Stimulated activated CD4-positive, alpha-beta T cell treated with anti-CD3 and anti-CD28 coated beads, TNF-alpha, amount 100 ng/mL, for 1 hour (primary cell): ENCODE measurements at places on chromosomes 16 and 17.

DNA sequence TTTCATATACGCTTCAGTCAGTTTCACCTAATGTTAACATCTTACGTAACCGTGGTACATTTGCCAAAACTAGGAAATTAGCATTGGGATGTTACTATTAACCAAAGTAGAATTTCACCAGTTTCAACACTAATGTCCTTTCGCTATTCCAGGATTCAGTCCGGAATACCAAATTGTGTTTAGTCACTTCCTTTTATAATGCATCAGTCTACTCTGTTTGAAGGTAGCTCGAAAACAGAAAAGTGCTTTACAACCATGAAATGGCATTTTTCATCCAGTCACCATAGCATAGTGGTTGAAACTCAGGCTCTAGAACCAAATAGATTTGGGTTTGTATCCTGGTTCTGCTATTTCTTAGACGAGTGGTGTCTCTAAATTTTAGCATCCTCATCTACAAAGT lies 29.4 kb downstream of the AP2B1 start:
- no peak for DNase-seq

- no peak for DNase-seq
These were observed 17.5 kb upstream of the WFIKKN2 start for GRCh38 chr17:50817838-50818237.

GRCh38 chr16:66924527-66925321 lies 611 bp downstream of the RRAD start:
- no peak for DNase-seq

DNA sequence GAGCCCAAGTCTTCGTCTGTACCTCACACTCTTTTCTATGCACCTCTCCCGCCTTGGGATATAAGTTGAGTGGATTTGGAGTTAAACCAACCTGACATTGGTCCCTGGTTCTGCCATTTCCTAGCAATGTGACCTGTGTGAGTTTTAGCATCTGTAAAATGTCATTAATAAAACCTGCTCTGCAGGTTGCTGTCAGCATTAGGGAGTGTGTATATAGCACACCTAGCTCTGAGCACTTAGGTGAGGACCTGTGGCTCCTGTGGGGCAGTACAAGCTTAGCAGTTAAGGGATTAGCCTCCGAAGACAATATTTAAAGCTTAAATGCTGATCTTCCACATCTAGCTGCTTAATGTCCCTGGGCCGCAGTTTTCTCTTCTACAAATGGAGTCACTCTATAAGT lies 248.0 kb downstream of the TMEM114 start:
- no peak for DNase-seq

- DNase-seq, result no peak
These were observed 18.5 kb downstream of the ENPP7 start for GRCh38 chr17:79749156-79749815.

DNA sequence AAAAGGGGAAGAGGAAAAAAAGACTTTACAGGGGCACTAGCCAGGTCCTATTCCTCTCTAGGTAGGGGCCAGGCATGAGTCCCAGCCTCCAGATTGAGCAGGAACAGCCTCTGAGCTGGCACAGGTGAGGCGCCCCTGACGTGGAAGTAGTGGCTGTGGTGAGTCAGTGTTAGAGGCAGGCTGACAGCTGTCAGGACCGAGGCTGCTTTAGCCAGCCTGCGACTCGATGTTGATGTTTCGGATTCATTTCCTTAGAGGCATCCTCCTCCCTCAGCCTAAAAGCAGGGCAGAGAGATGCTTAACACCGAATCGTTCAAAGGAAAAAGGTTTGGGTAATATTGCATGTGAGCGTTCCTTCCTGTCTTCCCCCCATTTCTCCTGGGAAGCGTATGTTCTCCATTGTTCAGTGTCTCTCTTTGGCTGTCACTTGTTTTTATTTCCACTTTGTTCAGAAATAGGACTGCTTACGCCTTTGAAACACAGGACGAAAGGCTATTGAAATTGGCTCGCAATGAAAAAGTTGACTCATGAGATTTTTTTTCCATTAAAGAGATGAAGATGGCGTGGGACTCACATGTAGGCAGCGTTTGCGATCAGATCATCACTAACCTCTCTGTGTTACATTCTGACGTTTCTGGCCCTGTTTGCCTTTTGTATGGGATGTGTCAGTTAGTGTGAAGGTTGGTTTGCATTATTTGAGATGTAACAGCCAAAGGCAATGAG lies 1.3 kb downstream of the KIAA0513 start:
- DNase-seq, result peak; percentile 50

GRCh38 chr16:84041881-84042280 lies 714 bp downstream of the SLC38A8 start:
- DNase-seq, result no peak

DNA sequence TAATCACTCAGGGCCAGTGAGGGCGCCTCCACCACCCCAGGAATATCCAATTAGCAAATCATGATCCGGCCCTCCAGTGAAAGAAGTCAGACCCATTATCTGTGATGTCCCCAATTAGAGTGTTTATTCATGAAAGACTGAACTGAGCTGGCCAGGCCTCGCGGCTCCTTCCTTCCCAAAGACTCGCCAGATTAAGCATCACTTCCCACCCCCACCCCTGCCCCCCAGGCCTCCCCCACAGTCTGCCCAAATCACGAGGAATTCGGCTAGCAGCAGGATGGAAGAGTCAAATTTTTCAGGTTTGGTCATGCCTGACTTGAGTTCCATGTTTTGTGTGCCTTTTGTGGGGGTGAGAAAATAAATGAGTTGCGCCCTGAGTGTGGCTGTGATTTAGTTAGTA lies 298.4 kb upstream of the SALL1 start:
- no peak for DNase-seq

DNA sequence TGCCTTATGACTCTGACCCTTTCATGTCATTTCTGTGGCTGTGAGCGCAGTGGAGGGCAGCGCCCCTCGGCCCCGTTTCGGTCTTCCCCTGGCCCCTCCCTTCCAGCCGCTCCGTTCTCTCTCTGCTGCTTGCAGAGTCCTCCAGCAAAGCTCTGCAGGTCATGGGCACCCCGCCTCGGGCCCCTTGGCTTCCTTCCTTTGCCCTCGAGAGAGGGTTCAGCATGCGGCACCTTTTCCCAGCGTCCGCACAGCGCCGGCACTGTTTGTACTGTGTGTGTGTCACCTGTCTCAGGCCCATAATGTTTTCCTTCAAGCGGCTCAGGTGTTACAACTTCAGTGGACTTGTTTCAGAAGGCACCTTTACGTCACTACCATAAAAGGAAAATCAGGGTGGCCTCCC lies 98.5 kb downstream of the RAP1GAP2 start:
- DNase-seq, result no peak

GRCh38 chr16:81618661-81619060 lies 160.4 kb upstream of the PLCG2 start:
- DNase-seq, result no peak
